Progenitor cell of endocrine pancreas (in vitro differentiated cells): ENCODE measurements at places on chromosomes 7 and 10. TPM values are rescaled to one million over a fixed set of nuclear protein-coding genes. Genes with fewer than 3 reads are reported as not detected.

DNA sequence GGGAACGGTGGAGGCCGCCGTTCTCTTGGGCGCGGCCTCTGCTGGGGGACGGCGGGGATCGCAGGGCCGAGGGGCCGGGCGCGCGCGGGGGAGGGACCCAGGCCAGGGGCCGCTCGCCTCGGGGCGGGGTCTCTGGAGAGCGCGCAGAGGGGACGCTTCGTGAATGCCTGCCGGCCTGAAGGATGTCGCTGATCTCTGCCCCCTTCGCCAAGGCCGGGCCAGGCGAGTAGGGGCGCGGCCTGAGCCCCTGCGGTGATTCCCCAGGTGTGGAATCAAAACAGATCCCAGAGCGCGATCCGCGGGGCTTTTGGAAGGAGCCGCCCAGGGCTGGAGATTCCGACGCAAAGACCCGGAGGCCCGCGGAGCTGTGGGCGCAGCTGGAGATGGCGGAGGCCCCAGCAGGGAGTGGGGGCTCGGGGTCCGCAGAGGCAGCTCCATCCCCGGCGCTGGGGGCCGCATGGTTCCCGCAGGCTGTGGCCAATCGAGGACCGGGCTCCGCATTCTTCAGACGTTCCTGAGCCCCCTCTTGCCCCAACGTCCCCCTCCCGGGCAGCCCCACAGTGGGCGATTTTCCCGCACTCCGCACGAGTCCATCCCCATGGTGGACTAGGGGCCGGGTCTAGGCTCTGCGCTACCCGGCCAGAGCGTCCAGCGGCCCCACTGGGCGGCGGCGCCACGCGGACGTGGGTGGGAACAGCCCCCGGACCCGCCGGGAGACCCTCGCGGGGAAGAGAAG lies 166.0 kb downstream of the ACTR3B start:
- peak; percentile 58 for DNase-seq

DNA sequence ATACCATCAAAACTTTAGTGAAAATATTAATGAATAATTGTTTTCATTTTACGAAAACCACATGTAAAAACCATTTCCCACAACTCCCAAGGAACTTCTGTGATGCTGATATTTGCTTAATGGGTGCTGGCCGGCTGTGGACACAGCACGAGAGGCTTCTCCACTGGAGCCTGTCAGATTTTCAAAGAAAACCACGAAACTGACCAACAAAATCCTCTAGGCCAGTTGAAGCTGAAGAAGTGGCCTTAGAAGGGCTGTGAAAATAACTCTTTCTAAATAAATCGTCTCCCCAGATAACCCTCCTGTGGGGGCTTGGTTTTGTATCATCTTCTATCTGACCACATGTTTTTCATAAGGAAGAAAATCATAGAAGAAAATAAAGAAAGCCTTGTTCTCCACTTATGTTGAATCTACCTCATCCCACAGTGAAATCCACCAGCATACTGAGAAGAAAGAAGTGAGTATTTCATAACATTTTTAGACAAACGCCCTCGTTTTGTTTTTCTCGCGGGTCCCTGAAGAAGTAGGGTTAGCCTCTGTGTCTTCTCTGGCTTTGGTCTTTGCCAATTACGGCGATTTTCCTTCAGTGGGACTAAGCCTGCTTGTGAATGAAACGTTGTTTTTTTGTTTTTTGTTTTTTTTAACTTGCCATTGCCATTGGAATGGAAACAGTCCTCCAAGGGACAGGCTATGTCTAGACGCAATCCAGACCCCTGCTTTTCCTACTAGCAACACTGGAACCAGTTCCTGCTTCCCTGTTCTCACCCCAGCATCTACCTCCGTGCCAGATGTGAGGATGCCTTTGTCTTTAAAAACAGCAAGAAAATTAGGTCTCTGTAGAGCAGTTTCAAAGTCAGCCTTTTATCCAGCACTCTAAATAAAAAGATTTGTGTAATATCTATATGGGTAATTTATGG lies 123.9 kb downstream of the ADAM12 start:
- DNase-seq, result no peak

GRCh38 chr10:133224756-133225372 lies 5.2 kb upstream of the UTF1 start:
- no peak for DNase-seq

GRCh38 chr10:77081481-77081891 lies 556.1 kb downstream of the KCNMA1 start:
- DNase-seq, result no peak

DNA sequence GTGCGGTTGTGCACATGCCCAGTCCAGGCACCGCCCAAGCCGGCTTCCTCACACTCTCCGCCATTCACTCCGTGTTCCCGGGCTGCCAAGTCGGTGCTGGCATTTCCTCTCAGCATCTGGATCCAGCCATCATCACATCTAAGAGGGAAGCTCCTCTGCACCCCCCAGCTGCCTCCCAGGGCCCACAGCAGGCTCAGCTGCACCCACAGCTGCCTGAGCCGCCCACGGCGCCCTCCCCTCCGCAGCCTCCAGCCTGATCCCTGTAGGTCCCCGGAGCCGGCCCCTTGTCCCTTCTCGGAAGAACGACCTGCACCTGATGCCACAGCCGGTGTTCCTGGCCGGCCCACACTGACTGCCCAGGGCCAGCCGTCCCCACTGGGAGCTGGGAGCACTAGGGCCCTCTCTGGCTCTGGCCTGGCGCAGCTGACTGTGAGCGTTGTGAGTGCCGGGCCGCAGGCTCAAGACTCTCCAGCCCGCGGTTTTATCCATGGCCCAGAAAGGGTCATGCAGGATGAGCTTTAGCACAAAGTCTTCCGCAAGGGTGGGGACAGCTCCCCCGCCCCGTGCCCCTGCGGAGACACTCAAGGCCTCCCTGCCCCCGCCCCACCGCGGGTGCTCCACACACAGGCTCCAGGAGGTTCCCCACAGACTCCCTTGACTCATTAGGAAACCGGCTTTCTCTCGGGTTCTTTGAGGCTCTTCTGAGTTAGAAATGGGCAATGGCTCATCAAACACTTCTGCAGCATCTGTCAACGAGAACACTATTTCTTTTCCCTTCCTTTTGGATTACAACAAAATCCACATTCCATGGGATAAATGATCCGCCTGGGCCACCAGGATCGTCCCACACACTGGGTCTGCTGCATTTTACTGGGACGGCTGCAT lies 31.2 kb downstream of the CFAP46 start:
- no peak for DNase-seq

- no peak for DNase-seq
Measured at GRCh38 chr7:102934239-102934638, 21.4 kb downstream of the LRRC17 start.

GRCh38 chr10:78260141-78260540 lies 226.5 kb downstream of the RPS24 start:
- no peak for DNase-seq

DNA sequence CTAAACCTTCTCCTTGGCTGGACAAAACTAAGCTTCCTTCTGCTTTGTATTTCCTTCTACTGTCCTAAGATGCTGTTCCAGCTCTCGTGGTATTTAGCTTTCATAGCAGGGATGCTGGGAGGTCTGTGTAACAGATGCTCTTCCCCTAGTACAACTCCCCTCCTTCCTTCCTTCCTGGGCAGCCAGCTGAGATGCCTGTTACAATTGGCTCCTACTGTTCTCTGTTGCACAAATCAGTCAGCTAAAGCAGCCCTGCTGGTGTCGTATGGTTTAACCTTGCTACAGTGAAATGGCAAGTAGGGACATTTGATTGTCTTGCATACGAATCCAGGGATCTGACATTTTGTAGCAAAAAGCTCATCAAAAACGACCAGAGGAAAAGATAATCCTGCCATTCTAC lies 143.8 kb downstream of the ARHGAP21 start:
- DNase-seq, result no peak

DNA sequence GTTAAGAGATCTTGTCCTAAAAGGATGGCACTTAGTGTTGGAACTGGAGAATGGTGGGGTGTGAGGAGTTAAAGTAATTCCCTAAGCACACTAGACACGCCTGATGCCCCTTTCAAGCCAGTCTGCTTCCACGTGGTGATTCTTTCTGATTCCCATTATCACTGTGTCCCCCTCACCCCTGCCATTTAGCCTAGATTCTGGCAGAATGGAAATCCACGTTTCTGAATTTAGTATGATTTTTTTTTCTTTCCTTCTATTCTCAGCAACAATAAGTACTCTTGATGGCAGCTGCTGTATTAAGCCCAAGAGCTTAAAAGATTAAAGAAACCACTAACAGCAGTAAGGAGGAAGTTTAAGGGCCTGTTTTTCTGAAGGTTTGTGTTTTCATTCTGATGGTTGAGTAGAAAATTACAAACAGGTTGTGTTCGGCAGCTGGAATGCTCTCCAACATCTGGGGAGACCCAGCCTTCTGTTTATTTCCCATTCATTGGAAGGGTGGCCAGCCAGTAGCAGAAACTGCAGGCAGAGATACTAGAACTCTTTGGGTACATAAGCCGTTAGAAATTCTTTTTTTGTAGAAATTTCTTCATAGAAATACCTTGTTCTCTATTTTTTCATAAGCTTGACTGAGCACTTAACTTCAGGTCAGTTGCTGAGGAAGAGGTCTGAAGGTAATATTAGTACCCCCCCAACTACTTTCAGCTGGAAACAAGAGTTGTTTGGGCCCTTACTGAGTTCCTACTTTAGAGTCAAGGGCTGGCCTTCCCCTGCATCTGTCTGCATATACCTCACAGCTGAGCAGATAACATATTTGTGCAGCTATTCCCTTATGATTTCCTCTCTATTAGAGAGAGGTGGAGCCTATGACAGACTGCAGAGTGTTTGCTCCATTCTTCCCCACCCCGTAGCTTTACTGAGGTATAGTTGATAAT lies 355.1 kb downstream of the AUTS2 start:
- DNase-seq, result no peak

DNA sequence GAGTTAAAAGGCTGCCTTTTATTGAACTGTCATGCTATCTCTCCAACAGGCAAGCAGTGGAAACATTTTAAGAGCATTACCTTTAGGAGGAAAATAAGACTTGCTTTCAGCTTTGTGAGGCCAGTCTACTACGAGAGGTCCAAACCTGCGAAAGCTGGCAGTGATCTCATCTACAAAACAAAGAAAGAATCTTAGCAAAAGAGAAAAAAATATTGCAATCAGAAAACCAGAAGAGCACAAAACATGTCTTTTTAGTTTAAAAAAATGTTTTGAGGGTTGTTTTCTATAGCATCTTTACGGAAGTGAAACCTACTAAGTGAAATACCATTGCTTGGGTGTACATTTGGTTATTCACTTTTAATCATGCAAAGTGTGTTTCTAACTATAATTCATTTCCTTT lies 147.9 kb downstream of the CPEB3 start:
- DNase-seq, result no peak

SPAM1 gene
- not detected in 2 replicates for total RNA-seq

ANKRD2 gene
- not detected in 2 replicates for total RNA-seq

PCDH15 gene
- total RNA-seq, result 0.14 and 1.1 TPM in 2 replicates
